Tongue (tissue), 3 donors: ENCODE measurements at places on chromosomes 12 and 14. TPM values are rescaled to one million over a fixed set of nuclear protein-coding genes. Genes with fewer than 3 reads are reported as not detected.
A peak's percentile ranks its signal among the peaks of the same experiment; 100 is the strongest.

The ADCY4 gene
- total RNA-seq: 16.7 TPM

DNA sequence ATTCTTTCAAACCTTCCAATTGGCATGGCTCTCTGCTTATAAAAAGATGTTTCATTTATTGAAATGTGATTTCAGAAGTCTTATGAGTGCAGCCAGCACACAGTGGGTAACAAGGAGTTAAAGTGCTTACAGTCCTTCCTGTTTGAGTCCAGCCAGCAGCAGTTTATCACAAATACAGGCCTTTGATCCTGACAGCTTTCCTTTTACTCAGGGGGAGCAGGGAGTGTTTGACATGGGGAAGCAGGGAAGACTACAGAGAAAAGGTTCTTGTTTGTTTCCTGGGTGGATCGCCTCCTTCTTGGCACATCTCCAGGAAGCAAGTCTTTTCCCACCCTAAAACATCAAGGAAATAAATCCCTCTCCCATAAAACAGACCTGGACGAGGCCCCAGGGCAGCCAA, 216.1 kb downstream of the MSRB3 start:
- DNase-seq: no peak

The BDKRB2 gene
- 9.1 TPM for total RNA-seq

The PDE6H gene
- not detected for total RNA-seq

The WNT1 gene
- total RNA-seq: not detected

- no peak for DNase-seq
These were observed 32.2 kb downstream of the PDE6H start for GRCh38 chr12:15005064-15005463.

The FGD6 gene
- 21.4 TPM for total RNA-seq

DNA sequence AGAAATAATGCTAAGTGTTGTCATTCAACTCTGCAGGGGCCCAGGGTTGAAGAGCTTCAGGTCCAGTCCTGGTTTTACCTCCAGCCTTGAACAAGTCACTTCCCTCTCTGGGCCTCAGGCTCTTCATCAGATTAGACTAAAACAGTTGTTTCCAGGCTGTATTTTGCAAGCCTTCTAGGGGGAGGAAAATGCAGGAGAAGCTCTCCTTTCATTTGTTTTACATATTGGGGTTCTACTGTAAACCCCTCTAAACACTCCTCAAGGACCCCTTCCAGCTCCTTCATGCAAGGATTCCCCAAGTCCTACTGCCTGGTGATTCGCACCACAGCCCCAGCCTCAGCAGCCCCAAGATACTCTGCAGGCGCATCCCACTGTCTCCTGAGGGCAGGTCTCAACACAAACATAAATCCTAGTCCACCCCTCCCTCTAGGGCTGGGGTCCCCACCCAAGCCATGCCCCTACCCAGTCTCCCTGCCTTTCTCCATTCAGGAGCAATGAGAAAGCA, 2.7 kb downstream of the SDR9C7 start:
- peak; percentile 68 for DNase-seq
